ENCODE measurements at places on chromosomes 11 and 22.
A peak's percentile ranks its signal among the peaks of the same experiment; 100 is the strongest.

DNA sequence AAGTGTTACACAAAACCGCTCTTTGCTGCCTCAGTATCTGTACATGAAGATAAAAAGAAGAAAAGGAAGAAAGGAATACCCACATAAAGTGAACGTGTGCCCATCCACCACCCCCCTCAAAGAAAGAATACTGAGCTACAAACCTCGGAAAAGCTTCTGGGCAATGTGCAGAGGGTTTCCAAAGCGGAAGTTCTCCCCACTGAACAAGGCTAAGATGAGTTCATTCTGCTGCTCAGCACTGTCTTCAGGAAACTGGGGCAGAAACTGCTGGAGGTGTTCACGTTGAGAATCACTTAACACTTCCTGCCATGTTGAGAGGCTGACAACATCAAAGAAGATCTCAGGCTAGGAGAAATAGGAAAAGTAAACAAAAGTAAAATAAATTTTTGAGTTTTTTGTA is 6.9 kb downstream of the NFRKB start:
- no peak for DNase-seq

- no peak for DNase-seq
Measured at GRCh38 chr11:86802146-86802545, 1.8 kb downstream of the PRSS23 start.

- no peak for DNase-seq
Measured at GRCh38 chr11:2714871-2715270, 15.1 kb upstream of the KCNQ1OT1 start.

DNA sequence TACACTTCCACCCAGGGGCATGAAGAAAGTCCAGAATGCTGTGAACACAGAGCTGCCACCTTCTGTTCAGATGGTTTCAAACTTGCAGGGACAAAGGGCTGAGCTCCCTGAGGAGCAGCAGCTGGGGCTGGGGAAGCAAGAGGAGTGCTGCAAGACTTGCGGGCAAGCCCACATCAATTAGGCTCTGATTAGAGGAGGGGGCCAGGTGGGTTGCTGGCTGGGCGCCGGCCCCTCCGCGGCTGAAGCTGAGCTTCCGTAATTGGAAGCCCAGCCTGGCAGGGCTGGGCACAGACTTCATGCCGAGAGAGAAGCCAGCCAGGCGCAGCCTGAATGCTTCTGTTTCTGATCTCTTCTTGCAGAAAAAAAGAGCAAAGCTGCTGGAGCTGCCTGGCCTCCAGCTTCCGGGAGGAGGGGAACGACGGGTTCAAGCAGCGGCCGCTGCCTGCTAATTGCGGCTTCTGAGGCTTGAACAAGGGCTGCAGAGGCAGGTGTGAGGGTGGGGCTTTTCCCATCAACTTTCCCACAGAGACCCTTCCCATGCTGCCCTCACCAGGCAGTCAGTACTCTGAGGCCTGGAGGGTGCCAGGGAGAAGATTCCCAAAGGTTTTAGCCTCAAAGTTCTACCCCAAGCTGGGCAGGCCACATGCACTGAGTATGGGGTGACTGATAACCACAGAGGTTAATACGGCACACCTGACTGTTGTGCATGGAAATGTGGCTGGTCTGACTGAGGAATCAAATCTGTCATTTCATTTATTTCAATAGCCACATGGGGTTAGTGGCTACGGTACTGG is 91.1 kb upstream of the LMO1 start:
- DNase-seq = no peak

DNA sequence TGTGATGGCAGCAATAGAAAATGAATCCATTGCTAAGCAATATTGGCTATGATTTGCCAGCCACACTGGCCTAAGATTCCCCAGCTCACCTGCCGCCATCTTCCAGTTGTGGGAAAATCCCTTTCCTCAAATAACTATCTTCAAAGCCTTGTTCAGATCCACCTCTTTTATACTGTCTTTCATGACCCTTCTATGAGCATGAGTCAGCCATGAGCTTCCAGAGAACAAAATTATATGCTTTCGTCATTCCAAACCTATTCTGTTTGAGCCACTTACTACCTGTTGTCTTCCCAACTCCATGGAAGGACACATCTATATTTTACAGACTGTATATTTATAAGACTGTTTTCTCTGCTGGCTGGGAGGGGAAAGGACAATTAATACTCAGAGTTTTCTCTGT is 25.0 kb upstream of the PRSS23 start:
- DNase-seq = no peak

- no peak for DNase-seq
Measured at GRCh38 chr22:32233091-32233490, 22.1 kb downstream of the SLC5A4 start.

DNA sequence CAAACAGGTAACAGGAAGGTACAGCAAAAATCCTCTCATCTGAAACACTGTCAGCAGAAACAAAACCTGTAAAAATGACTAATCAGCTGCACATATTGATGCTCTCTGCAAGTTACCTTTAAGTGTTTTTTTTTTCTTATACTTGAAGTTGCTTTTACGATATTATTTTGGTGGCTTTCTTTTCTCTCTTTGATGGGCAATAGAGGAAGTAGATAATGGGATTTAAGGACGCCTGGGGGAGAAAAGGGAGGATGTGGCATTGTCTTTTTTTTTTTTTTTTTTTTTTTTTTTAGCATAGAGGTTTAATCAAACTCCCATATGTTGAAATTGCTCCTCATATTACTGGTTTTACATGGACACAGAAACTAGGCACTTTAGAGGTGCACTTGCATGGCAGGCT is 11.4 kb upstream of the ADSL start:
- DNase-seq = no peak

GRCh38 chr22:37032535-37033460 is 13.3 kb downstream of the MPST start:
- no peak for DNase-seq

- DNase-seq = peak; percentile 52
Measured at GRCh38 chr22:31148953-31149627, 8.8 kb upstream of the PLA2G3 start.

DNA sequence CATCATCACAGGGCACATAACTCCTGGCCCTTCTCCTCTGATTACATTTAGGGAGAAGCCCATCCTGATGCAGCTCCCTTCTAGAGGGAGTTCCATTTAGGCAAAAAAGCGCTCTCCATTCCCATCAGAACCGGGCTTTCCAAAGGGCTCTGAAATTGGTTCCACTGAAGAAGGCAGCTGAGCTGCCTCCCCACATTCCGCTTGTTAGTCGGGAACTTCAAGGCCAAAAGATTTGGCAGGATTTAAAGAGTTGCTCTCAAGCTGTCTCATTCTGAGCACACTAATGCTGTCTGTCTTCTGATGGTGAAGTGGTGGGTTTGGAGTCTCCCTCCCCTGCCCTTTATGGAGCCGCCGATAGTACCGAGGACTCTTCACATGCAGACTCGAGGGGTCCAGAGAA is 26.6 kb upstream of the CABP7 start:
- no peak for DNase-seq

DNA sequence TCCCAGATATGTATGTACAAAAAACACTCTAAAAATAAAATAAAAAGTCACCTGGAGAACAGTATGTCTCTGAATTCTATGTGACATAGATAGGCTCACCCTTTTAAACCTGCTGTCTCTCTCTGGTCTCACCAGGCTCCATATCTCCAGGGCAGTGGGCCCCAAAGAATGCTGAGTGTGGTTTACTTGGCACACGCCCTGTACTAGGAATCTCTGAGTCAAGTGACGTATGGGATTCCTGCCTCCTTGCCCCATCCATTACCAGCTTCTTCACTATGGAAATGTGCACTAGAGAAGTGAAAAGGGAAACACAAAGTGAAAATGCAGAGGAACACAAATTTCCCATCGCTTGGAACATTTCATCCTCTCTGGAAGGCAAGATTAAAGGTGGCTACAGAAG is 722.2 kb upstream of the TENM4 start:
- no peak for DNase-seq

DNA sequence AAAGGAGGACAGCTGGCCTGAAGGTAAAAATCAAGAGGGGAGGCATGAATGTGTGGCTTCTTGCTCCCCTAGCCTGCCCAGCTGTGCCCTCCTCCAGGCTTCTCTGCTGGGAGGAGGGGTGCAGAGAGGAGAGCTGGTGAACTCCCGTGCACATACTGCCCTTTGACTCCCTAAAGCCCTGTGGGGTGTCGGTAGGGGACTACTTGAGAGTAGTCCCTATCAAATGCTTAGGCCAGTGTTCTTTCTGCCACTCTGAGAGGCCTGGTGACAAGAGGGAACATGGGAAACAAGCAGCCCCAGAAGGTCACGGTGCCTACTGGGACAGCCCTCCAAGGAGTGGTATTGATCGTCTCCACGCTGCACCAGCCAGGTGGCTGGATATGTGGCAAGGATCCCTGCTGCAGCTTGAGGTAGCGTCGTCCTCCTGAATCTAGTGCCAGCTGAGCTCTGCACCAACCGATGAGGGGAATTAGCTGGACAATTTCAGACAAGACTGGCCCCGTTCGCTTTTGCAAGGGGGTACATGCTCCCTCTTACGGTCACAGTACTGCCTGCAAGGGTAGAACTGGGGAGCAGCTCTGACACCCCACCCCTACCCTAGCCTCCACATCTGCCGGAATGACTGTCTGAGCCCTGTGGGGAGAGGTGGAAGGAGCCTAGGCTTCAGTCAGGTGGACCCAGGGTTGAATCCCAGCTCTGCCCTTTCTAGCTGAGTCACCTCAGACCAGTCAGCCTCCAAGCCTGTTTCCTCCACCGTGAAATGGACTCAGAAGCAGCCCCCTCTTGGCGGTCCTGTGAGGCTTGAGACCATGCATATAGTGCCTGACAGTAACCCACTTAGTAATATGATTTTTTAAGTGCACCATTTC is 17.1 kb upstream of the C11orf96 start:
- no peak for DNase-seq

DNA sequence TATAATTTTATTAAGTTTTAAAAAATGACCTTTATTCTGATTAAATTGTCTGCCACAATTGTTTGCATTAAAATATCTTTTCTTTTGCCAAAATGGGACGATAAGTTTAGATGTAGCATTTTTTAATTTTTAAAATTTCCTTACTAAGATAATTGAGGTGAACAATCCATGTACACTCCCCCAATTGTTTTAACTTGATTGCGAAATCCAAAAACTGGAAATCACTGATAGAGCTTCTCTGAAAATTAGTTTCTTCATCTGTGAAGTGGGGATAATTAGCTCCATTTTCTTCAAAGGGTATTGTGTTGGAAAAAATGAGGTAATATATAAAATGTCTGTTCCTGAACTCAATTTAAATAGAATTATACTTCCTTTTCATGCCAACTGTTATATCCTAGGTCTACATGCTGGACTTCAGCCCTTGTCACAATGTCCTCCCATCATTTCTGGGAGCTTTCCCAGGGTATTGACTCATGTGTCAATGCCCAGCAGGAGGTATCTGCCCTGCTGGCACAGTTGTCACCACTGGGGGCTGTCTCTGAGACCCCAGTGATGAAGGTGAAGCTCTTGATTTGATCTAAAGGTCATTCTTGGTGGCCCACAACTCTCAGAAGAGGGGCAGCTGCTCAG is 28.7 kb upstream of the NAV2 start:
- no peak for DNase-seq

GRCh38 chr11:37503411-37504059 is 905.5 kb upstream of the RAG2 start:
- no peak for DNase-seq

DNA sequence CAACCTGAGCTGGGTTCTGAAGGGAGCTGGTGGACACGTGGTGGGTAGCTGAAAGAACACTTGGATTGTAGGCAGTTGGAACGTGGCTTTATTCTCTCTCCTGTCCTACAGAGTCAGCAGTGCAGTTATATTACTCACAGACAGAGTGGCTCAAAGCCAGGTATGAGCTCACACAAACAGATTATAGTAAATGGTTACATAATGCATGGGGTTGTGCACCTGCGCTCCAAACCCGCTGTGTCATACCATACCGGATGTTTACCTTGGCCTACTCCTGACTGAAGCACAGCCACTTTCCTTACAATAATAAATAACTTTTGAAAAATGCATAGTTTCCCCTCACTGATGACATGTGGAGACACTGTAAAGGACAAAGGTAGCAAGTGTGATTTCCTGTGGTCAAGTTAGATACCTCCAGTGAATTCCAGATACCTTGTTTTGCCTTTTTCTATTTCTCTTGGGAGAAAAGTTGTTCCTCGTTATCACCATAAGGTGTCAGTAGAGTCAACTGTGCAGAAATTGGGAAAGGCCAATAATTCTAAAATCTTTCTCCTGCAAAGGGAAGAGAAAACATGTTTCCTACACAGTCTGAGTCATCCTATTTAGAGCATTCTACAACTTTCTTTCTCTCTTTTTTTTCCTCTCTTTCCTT is 13.5 kb downstream of the MS4A6A start:
- peak; percentile 25 for DNase-seq

DNA sequence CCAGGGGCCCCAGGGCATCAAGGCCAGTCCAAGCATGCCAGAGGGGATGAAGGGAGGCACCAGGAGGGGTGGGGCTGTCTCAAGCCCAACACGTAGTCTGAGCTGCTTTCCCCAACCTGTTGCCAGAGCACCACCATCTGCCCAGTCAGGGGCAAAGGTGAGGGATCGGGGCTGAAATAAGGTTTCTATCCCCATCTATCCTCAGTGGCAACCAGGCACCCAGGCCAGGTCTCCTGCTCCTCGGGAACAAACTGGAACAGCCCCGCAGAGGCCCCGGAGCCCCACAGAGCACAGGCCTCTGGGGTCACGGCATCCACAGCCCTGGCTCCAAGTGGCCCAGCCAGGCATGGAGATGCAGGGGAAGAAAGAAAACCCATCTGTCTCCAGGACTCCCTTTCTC is 19.3 kb downstream of the STARD10 start:
- DNase-seq = no peak

DNA sequence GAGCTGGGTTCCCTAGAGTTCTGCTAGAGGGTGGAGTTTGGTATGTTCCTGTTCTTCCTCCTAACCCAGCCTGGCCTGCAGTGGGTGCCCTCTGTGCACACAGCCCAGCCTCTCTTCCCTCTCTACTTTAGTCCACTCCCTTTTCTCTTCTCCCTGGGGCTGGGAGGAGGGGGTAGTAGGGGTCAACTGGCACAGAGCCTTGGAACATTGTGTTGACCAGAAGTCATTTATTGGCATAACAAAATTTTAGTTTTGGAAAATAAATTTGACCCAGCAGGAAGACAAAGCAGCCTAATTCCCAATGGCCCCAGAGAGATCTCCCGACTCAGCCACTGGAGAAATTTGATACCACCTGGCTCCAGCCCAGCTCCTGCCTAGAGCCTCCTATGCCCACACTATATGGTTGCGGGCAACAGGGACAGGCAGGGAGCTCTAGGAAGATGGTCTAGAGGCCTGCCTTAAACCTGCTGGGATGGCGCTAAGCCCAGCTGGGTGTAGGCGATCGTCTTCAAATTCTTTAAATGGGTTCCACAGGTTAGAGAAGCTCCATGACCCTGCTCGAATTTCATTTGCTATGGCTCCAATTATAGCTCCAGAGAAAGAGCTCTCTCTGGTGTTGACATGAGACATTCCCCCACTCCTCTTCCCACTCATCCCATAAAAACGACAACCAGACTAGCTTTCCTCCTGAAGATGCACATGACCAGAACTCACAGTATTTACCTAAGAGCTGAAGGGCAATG is 9.9 kb downstream of the PCSK7 start:
- no peak for DNase-seq

DNA sequence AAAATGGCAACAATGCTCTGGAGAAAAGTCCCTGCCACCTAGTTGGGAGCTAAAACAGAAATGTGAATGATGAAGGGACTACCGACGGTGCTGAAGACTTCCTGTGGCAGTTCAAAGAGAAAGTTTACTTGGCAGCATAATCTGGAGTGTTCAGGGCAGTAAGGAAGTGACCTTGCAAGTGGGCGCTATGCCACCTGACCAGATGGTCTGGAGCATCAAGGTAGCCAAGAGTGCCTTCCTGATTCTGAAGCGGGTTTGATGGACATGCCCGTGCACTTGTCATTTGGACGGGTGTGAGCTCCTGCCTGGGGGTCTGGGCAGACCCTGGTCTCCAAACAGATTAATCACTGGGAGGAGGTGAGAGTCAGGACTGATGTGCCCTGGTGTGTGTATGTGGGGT is 1.8 kb upstream of the SNX19 start:
- DNase-seq = no peak

Data from activated CD4-positive, alpha-beta T cell treated with anti-CD3 and anti-CD28 coated beads for 48 hours (primary cell).